ENCODE measurements at places on chromosomes 13 and 19.
A peak's percentile ranks its signal among the peaks of the same experiment; 100 is the strongest.

GRCh38 chr13:53012707-53013106 lies 15.9 kb upstream of the OLFM4 start:
- DNase-seq, result no peak

- DNase-seq, result no peak
These were observed 22.5 kb downstream of the SAFB start for GRCh38 chr19:5645409-5645808.

DNA sequence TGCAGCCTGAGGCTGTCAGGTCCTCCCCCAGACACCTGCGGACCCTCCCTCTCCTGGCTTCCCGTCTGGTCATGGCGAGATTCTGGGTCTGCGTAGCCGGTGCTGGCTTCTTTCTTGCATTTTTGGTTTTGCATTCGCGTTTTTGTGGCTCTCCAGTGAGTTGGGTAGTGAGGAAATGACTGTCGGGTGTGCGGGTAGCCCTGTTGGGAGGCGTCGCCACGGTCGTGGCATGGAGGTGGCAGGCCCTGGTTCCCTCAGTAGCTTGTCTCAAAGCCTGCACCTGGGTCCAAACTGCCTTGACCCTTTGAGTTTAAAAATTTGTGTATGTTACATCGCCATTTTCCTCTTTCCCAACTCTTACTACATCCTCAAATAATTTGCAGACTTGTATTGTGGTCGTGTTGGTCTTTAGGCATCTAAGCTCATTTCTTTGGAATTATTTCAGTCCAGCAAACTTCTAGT lies 344 bp downstream of the NHLRC3 start:
- DNase-seq, result no peak

DNA sequence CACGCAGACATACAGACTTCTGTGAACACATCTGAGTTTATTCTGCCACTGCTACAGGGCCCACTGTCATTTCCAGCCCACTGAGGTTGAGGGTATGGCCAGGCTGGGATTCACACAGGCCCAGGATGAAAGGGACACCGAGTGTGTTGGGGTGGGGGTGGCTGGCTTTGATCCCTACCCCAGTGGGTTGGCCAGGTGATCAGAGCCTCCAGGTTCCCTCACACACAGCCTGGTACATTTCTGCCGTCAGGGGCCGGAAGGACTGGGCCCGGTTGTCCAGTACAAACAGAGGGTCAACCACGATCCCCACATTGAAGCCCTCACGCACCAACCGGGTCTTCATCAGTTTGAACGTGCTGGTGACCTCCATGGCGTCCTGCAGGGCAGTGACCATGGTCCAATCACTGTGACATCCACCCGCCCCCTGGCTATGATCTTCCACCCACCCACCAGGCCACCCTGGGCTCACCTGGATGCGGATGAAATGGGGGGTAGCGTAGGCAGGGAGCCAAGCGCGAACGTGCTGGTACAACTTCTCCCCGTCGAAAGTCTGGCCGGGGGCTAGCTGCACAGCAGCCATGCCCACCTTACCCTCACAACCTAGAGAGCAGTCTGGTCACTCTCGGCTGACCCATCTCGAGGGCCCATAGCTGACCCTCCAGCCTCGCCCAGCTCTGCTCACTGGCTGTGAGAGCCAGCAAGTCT lies 13.3 kb downstream of the SLC27A5 start:
- no peak for DNase-seq

- DNase-seq, result no peak
These were observed 3.2 kb downstream of the AXL start for GRCh38 chr19:41222240-41222639.

GRCh38 chr13:67328895-67329294 lies 98.8 kb upstream of the PCDH9 start:
- DNase-seq, result no peak

DNA sequence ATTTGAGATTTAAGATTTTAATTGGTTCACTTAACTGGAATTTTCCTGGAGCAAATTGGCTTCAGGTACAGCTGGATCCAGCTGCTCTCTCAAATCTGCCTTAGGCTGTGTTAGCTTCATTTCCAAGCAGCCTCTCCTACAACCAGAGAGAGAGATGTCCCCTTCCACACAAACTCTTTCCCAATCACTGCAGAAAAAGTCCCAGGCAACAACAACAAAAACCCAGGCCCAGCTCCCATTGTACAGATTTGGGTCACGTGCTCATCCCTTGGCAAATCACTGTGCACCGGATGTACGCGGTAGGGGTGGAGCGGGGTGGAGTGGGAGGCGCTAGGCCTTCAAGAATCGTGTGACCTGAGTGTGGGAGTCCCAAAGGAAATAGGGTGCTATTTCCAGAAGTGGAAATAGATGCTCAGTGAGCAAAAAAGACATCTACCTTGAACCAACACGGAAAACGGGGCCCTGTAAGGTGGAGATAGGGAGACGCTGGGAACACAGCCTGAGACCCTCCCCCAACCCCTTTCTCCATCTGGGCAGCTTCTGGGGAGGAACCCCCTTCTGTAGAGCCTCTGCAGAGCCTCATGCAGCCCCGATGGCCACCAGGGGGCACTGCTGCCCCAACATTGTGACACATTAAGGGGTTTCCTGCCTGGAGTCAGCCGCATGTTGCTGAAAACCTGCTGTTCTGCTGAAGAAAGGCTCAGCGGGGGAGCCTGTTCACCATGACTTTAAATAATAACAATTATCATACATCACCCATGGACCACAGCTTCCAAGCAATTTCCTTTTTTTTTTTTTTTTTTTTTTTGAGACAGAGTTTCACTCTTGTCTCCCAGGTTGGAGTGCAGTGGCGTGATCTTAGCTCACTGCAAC lies 25.4 kb downstream of the HPN start:
- DNase-seq, result peak; percentile 32

DNA sequence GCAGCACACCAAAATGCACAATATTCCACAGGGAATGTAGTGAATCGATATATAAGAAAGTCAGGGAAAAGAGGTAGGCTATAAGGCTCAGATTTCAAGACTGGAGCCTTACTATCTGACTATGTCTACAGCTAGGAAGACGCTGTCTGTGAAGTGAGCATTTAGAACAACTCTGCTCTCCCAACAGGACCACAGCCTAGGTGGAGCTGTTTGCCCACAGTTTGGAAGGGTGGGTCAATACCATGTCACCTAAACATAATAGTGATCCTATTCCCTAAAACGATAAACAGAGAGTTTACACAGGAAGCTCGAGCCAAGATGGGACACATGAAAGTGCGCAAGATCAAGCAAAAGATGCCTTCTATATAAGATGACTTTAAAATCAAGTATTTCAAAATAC lies 2486.0 kb upstream of the PCDH20 start:
- no peak for DNase-seq

DNA sequence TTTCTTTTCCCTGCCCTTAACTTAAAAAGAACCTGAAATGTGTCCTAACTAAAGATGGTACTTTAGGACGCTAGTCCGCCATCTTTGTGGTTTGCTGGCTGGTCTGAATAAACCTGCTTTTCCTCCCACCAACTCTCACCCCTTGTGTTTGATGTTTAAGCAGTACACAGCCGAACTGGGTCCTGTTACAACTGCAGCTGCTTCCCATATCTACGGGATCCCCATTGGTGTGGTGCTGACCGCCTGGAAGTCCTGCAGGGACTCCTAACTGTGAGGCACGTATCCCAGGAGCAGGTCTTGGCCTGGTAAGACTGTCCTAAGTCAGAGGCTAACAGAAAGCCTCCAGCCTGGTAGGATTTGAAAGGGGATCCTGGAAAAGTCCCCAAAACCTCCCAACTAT lies 40.9 kb upstream of the VSTM2B start:
- DNase-seq, result no peak

GRCh38 chr13:21233086-21233485 lies 56.6 kb downstream of the MRPL57 start:
- no peak for DNase-seq

DNA sequence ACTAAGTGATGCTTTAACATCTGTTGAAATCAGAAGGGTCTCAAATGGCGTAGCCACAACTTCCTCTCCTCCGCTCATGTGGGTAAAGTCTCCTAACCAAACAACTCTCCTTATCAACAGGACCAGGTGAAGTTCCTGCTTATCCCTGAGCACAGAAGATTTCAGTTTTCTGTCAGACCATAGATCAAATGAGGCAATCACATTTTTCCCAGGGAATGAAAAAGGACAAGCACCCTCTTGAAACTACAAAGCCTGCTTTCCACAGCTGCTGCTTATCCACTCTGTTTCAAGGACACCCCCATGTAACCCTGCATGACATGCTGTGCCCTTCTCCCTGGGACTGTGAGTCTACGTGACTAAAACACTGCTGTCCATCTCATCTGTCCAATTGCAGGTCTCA lies 788.3 kb upstream of the SLITRK5 start:
- no peak for DNase-seq

- no peak for DNase-seq
These were observed 118.3 kb downstream of the LHFPL6 start for GRCh38 chr13:39484506-39485313.

DNA sequence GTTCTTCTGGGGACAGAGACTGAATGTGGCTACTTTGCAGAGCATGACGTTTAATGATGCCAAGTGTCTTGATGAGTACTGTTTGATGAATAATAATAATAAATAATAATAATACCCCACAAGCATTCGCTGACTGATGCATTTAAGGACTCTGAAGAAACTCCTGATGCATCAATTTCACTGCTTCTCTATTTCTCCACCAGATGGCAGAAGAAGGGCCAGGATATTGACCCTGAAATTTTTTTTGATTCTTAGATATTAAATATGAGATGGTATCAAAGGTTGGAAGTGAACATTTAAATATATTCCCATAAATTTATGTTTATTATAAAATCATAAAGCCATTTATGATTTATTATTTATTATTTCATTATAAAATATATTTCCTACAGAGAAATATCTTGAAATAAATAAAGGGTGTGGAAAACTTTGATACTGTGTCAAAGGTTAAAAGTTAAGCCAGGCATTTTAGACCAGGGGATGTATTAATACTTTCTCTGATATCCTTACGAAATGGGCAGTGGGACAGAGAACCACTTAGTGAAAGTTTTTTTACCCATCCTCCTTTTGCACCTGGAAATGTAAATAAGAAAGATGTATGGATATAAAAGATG lies 170.9 kb downstream of the LACC1 start:
- peak; percentile 17 for DNase-seq

GRCh38 chr13:33806470-33807248 lies 11.3 kb upstream of the RFC3 start:
- DNase-seq, result no peak

DNA sequence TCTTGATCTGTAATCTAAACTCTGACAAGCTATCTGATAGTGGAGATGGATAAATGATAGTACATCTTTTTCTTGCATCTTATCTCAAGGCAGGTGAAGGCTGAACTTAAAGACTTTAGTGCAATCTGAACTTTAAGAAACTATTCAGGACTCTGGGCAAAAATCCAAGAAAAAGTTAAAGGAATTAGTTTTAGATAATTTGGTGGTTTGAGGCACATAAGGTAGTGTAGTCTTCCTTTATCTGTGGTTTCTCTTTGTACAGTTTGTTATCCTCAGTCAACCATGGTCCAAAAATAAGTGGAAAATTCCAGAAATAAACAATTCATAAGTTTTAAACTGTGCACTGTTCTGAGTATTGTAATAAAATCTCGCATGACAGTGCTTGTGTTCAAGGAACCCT lies 172.9 kb downstream of the UGGT2 start:
- DNase-seq, result no peak

DNA sequence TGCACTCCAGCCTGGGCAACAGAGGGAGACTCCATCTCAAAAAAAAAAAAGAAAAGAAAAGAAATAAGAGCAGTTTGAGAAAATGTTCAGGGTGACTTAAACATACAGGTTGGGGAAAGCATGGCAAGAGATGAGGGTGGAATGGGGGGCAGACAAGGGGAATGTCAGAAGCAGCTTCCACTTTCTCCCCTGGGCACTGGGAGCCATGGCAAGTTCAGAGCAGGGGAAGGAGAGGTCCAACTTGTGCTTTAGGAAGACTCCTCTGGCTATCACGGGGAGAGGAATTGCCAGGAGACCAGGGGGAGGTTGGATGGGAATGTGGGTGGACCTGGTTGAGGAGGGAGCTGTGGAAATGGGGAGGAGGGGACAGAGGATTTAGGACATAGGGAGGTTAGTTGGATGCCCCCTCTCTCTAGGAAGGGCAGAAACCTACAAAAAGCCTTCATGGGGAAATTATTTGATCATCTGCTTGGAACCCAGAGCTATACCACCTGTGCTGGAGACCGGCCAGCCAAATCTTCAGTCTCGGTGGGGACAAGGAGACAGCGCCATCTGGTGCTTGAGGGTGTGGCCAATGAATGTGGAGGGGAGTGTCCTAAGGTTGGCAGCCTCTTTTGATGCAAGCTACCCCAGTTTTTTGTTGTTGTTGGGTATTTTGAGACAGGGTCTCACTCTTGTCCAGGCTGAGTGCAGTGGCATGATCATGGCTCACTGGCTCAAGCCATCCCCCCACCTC lies 7.3 kb upstream of the STRN4 start:
- no peak for DNase-seq

- no peak for DNase-seq
These were observed 10.1 kb downstream of the NFILZ start for GRCh38 chr19:8640402-8641004.

DNA sequence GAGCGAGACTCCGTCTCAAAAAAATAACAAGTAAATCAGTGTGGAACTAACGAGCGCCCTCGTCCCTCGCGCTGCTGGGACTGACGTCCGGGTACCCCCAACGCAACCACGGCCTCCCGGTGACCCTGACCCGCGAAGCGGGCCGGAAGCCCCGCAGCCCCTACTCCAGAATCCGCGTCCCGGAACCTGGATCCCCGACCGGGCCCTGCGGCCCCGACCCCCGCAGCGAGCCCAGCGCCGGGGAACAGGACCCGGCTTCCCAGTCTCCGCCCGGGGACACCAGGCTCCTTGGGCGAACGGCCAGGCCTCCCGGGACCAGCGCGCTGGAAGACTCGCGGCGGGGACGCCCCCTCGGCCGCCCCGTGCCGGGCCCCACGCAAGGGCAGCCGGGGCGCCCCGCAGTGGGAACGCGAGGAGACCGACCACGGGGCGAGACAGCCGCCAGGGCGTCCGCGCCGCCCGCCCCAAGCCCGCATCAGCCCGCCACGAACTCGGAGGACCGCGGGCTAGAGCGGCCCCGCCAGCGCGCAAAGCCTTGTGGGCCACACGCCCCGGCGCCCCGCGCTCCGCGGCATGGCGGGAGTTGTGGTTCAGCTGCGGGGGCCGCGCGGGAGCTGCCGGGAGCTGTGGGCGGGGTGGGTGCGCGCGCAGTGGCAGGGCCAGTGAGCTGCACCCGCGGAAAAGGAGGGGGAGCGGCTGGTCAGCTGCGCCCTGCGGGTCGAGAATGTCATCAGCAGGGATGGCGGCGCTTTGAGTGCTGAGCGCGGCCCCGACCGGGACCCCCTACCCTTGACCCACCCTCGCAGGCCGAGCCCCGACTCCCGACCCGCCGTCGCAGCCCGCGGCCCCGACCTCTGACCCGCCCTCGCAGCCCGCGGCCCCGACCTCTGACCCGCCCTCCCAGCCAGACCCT lies 7.5 kb upstream of the MADCAM1 start:
- peak; percentile 76 for DNase-seq

- no peak for DNase-seq
These were observed 12.8 kb downstream of the SHC2 start for GRCh38 chr19:447816-448560.

DNA sequence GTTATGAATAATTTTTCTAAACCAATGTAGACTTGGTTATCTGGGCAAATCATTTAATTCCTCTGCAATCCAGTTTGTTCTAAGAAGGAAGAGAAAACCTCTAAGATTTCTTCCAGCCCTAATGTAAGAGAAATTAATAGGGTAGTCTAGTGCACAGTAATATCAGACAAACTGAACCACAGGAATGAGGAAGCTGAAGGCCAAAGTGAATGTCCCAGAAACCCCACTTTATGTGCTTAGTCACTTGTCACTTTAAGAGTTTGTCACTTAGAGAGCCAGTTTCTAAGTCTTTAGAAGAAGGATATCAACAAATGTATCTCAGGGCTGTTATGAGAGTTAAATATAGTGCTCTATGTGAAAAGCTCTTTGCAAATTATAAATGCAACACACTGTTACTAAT lies 750.6 kb downstream of the DIAPH3 start:
- DNase-seq, result no peak

All from RCC 7860 (cell line).